Heart right ventricle (tissue), 16 donors: ENCODE measurements at places on chromosomes 2 and 18. TPM values are rescaled to one million over a fixed set of nuclear protein-coding genes. Genes with fewer than 3 reads are reported as not detected.

The NOTO gene
- total RNA-seq, result not detected

GRCh38 chr2:95381212-95382191, 21.0 kb upstream of the FAHD2A start:
- DNase-seq, result no peak
- no peaks in the 10 kb centered on the region for H3K27me3 ChIP-seq
- no peaks in the 10 kb centered on the region for H3K4me1 ChIP-seq
- H3K36me3 ChIP-seq, result peaks cover 2% of the 10 kb centered on the region

GRCh38 chr2:170843656-170844055, 27.0 kb downstream of the GAD1 start:
- no peak overlapping the region for H3K27ac ChIP-seq
- no peaks in the 10 kb centered on the region for H3K36me3 ChIP-seq
- no peaks in the 10 kb centered on the region for H3K4me1 ChIP-seq
- no peak overlapping the region for H3K4me3 ChIP-seq
- peaks cover 17% of the 10 kb centered on the region for H3K27me3 ChIP-seq

- no peak overlapping the region for H3K4me3 ChIP-seq
- no peak for DNase-seq
- H3K27me3 ChIP-seq, result peaks cover 22% of the 10 kb centered on the region
- no peaks in the 10 kb centered on the region for H3K4me1 ChIP-seq
- H3K36me3 ChIP-seq, result no peaks in the 10 kb centered on the region
Measured at GRCh38 chr2:216375286-216375685, 3.0 kb upstream of the MARCHF4 start.

DNA sequence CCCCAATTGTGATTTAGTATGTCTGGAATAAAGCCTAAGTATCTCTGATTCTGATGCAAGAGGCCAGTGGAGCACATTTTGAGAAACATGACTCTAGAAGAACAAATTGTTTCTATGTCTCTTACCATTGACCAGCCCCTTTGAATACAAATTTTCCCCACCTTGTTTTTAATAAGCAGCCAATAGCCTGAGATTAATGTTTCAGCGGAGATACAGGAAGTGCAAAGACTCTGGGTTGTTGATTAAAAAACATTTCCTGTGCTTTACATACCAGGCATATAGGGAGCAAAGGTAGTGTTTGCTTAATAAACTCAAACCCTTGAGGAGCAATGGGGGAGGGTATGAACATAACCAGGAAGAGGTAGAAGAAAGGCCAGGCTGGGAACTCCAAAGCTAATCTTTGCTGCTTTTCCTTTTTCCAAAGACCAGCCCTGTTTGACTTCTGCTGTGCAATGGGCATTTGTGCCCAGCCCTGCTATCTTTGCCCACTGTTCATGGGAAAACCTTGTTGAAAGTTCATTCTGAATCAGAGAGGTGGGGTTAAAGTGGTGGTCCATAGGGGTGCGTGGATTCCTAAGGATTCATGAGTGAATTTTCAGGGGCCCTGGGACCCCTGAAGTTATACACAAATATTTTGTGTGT, 29.3 kb downstream of the UPP2 start:
- H3K4me3 ChIP-seq, result no peak overlapping the region
- H3K4me1 ChIP-seq, result no peaks in the 10 kb centered on the region
- no peak for DNase-seq
- no peak overlapping the region for H3K27ac ChIP-seq
- H3K36me3 ChIP-seq, result no peaks in the 10 kb centered on the region

DNA sequence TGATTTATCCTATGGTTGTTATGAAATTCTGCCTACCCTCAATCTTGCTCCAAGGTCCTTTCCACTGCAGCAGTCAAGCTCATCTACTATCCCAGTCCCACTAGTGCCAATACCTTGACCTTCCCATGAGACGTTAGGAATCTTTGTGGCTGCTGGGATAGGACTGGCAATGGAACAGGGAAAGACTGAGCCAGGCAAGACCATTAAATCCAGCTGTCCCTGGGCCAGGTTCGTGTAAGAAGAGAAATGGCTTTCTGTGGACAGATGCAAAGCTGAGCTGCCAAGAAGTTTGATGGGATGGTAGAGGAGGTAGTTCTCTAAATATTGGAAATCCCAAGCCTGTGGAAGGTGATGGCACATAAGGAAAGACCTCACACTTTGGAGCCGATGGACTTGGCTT, 50.1 kb upstream of the TMEM17 start:
- H3K4me3 ChIP-seq, result no peak overlapping the region
- no peak overlapping the region for H3K27ac ChIP-seq
- no peaks in the 10 kb centered on the region for H3K27me3 ChIP-seq
- no peak for DNase-seq

- no peaks in the 10 kb centered on the region for H3K4me1 ChIP-seq
- no peak overlapping the region for H3K4me3 ChIP-seq
- DNase-seq, result no peak
- H3K36me3 ChIP-seq, result no peaks in the 10 kb centered on the region
Measured at GRCh38 chr2:140797718-140798117, 1333.1 kb downstream of the LRP1B start.

- H3K4me1 ChIP-seq, result no peaks in the 10 kb centered on the region
- peaks cover 28% of the 10 kb centered on the region for H3K27me3 ChIP-seq
- H3K4me3 ChIP-seq, result no peak overlapping the region
- H3K27ac ChIP-seq, result no peak overlapping the region
- no peaks in the 10 kb centered on the region for H3K36me3 ChIP-seq
Measured at GRCh38 chr2:30763151-30763660, 44.0 kb downstream of the CAPN13 start.

DNA sequence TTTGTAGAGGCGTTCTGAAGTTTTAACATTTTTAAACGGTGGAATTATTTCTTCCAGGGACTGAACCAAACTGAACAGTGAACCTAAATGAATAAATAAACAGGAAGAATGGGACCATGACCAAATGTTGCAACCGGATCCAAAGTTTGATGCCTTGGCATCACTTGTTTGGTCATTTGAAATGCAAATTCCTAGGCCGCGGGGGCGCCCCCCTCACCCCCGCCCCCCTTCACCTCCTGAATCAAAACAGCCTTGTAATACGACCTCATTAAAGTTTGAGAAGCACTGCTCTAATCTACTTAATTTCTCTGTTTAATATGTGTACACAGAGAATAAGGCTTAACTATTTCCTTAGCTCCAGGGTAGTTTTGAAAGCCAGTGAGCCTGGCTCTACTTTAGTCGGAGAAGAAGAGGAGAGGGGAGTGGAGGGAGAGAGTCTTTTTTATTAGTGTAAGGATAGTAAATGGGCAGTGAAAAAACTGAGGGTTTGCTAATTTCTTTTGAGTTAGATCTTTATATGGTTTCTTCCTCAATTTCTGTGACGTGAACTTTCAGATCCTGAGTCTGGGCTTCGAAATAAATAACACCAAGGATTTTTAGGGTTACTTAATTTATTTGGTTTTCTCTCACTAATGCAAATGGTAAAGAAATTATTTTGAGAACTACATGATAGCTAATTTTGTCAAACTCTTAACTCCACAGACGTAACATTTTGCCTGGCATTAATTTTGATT, 5.7 kb downstream of the C2orf80 start:
- no peaks in the 10 kb centered on the region for H3K36me3 ChIP-seq
- H3K27me3 ChIP-seq, result peaks cover 24% of the 10 kb centered on the region
- H3K4me3 ChIP-seq, result no peak overlapping the region
- H3K4me1 ChIP-seq, result no peaks in the 10 kb centered on the region
- no peak overlapping the region for H3K27ac ChIP-seq
- DNase-seq, result no peak

The ITGA6 gene
- 45.0 TPM for total RNA-seq
